ENCODE measurements at places on chromosomes 3 and 15.

DNA sequence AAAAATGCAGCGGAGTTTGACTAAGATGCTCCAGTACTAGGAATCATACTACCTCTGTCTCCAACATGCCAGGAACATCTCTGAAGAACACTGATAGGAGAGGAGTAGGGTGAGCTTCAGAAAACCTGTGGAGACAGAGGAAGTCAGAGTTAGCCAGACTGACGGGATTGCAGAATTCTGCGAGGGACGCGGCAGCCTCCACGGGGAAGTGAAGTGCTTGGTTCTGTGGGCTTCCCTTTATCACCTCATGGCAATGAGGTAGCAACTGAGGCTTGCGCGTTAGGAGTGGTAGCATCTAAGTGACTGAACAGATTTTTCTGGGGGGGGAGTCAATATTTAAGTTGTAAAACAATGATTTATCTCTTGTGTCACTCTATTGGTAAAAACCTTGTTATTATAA lies 226.3 kb downstream of the MCTP2 start:
- DNase-seq: no peak

DNA sequence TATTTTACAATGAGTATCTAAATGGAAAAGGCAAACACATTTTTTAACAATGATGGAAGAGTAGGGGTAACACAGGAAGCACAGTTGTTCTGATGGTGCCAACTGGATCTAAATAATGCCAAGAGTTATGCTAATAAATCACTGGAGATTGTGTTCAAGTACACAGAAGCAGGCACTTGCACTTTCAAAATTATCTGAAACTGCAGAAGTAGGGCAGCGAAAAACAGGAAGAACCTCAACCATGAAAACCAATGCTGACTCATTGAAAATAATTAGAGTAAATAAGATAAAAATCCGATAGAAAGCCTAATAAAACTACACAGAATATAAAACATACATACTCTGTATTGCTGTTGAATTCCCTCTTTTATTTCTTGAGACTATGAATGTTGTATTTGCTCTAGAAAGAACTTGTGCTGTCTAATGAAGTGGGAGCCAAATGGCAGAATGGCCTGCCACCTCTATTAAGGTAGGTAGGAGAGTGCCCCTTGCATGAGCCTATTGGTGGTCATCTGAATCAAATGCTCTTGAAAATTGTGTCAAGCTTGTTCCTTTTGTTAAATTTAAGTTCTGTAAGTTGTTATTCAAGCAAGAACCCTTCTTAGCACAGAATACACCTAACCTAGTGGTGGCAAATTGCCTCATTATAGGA lies 93.7 kb downstream of the ABI3BP start:
- DNase-seq: no peak

GRCh38 chr3:119015942-119016341 lies 18.7 kb downstream of the IGSF11 start:
- no peak for DNase-seq

DNA sequence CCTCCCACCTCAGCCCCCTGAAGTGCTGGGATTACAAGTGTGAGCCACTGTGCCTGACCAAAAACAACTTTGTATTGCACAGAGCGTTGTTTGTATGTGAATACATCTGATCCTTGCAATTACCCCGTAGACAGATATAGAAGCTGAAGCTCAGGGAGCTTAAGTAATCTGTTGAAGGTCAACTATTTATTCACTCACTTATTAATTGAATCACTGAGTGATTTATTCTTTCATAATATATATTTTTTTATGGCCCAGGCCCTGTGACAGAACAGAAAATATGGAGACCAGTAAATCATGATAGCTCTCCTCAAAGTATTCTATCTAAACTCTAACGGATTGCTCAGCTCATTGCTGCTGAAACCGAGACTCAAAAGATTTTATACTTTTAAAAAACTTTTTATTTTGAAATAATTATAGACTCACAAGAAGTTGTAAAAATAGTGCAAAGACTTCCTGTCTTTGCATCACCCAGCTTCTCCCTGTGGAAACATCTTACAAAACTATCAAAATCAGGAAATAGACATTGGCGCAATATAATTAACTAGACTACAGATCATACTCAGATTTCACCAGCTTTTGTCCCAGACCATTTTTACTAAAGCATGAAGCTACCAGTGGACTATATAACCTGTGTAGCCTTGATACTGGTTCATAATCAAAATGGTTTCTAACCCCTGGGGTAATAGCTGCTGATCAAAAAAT lies 466.1 kb downstream of the PDCD6IP start:
- DNase-seq: no peak

DNA sequence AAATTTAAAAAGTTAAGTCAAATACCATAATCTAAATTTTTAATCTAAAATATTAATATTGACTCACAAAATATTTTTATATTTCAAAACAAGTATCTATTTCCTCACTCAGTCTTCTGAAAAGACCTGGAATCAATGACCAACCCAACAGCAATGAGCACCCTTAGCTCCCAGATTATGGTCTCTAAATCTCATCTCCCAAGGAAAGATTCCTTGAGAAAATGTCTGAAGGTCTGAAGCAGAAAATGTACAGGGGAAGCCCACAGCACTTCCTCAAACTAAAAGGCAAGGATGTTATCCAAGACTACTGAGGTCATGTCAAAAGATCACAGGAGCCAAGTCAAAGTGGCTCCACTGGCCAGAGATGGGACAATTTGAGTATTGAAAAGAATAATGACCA lies 51.0 kb upstream of the SLCO2A1 start:
- no peak for DNase-seq

DNA sequence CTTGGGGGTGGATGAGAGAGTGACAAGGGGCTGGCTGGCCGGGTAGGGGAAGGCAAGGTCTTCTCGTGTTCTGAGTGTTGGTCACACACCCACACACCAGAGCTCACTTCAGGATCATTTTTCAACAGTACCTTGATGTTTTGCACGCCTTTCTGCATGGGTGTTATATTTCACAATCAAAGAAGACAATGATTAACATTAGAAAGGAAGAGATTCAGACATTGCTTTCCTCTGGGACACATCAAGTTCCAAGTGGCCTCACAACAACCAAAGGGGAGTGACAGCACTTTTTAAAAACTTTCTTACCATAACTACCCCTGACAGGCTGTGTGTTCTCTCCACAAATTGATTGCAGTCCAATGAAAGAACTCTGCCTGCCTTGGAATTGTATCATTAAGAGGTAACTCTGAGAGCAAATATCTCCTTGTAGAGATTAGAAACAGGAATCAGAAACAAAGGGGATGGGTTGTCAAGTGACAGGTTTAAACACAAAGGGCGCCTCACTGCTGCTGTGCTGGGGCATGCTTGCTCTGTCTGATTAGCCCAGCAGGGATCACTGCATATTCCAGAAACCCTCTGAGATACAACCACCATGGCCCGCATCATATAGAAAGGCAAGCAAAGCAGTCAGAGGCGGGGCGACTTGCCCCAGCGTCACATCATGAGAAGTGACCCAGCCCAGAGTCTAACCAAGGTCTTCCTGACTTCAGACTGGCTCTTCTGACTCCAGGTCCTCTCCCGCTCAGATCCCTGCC lies 230.8 kb downstream of the FEZF2 start:
- DNase-seq: no peak

GRCh38 chr15:67176195-67176971 lies 78.1 kb downstream of the AAGAB start:
- no peak for DNase-seq

GRCh38 chr15:66633041-66633937 lies 67.5 kb upstream of the LCTL start:
- DNase-seq: no peak

- no peak for DNase-seq
These were observed 3.1 kb downstream of the ACAA1 start for GRCh38 chr3:38133557-38134405.

- no peak for DNase-seq
These were observed 26.2 kb downstream of the CRTAP start for GRCh38 chr3:33139996-33140395.

DNA sequence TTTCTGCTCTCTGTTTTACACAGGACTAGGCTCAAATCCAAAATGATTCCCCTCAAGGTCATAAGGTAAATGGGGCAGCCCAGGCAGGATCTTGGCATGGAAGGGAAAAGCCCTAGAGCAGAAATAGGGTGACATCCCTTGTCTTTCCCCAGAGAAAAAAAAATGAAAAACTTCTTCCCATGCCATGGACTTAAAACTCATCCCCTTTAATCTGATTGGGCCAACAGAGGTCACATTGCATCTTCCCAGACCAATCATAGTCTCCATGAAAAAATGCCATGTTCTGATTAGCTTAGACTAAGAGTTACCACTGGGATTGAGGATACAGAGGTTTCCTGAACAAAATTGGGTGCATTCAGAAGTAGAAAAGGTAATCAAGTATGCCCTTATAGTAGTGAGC lies 241.3 kb upstream of the LRTM1 start:
- no peak for DNase-seq

DNA sequence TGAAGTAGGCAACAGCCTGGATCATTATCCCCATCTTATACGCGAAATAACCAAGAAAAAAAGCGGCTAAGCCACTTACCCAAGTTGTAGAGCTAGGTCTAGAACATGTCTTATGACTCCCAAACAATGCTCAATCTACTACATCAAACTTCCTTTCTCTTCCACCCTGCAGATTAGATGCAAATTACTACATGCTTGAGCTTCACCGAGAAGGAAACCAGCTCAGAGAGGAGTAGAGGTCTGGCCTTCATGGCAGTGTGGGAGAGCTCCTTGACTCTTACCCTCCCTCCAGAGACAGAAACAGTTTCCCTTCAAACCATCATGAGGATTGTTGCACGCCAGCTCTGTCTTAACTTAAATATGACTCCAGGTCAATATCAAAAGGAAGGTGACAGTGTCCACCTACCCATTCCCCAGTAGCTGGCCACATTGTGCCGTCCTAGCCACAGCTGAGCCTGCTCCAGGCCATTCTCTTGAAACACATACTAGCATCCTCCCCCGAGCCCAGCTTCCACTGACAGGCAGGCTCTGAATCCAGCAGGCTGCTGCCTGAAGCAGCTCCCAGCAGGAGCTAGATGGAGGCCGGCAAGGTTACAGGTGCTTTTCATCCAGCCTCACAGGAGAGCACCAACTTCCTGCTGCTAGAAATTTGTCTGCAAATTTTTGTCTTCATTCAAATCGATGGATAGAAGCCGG lies 56.8 kb downstream of the CPN2 start:
- no peak for DNase-seq

DNA sequence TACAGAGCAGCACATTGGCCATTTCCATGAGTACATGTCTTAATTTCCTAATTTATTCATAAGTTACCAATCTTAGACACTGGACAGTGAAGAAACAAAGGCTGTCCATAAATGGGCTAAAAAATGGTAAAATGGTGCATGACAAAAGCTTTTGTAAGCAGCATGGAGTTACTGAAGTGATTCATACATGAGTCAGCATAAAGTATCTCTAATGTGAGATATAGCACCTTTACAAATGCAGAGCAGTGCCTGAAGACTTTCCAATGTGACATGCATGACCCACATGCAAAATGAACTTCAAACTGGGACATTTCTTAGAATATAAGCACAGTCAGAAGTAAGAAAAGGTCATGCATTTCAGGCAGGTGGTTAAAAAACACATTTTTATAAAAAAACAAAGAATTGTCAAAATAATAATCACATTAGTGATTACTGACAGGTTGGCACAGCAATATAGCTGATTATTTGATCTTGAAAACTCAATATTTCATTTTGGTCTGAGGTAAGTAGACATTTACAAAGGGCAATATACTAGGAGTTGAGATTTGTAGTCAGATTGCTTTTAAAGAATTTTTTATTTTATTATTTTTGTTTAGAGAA lies 299.3 kb downstream of the PLCL2 start:
- DNase-seq: no peak
